ENCODE measurements at places on chromosomes 7 and 10.

DNA sequence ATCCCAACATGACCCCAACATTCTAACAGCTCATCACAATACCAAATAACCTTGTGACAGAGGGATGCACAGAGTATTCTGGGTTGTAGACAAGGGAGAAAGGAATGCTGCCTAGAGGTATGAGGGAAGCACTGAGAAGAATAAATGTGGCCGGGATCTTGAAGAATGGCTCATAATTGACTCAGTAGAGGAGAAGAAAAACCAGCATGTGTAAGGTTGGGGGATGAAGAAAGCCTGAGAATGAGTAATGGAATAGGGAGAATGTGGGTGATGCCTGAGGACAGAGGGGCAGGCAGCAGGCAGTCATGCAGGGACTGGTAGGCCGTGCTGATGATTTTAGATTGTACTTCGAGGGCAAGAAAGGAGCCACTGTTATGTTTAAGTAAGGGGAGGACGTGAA lies 75.4 kb upstream of the ELMO1 start:
- no peak for DNase-seq

DNA sequence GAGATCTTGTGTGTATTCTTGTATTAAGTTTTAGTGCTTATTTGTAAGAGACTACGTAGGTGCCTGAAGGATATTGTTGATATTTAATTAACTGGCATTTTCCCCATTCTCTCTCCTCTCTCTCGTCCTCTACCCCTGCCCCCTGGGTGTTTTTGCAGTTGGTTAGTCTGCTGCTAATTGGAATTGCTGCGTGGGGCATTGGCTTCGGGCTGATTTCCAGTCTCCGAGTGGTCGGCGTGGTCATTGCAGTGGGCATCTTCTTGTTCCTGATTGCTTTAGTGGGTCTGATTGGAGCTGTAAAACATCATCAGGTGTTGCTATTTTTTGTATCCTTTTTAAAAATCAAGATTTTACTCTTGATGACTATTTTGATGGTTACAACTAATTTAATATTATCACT lies 22.5 kb downstream of the TSPAN13 start:
- DNase-seq = no peak

DNA sequence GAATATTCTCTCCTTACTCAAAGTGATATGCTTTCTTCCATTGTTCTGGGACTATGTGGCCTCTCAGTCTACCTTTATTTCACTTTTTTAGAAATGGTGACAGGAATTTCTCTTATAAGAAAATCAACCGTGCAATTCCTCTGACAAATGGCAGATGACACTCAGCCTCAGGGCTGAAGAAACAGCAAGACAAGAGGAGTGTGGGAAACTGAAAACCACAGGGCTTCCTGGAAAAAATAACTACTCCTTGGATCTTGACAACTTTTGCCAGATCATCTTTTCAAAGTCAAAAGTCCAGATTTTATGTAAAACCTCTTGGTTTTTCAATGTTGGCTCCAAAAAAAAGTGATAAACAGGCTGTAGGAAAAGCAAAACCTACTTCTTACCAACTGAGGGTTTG lies 121.5 kb downstream of the TYW1B start:
- no peak for DNase-seq

- no peak for DNase-seq
These were observed 194.8 kb downstream of the TMEM178B start for GRCh38 chr7:141268614-141269013.

GRCh38 chr10:93894516-93895378 lies 969 bp downstream of the SLC35G1 start:
- no peak for DNase-seq

DNA sequence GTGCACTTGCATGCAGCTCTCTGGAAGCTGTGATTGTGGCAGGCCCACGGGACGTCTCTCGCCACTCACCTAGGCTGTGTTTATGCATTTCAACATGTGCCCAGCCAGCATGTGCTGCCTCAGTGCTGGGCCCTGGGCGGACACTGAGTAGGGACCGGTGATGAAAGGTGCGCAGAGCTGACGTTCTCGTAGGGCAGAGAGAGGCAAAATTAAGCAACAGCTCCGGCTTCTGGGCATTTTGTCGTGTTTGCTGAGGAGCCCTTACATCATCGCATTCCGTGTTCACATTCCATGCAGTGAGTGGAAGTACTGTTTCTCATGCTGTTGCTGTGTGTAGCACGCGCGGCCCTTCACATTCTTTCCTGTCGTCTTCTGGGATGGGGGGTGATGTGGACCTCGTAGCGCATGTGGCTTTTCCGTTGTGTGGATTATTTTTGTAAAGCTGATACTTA lies 50.5 kb downstream of the PRF1 start:
- DNase-seq = no peak

DNA sequence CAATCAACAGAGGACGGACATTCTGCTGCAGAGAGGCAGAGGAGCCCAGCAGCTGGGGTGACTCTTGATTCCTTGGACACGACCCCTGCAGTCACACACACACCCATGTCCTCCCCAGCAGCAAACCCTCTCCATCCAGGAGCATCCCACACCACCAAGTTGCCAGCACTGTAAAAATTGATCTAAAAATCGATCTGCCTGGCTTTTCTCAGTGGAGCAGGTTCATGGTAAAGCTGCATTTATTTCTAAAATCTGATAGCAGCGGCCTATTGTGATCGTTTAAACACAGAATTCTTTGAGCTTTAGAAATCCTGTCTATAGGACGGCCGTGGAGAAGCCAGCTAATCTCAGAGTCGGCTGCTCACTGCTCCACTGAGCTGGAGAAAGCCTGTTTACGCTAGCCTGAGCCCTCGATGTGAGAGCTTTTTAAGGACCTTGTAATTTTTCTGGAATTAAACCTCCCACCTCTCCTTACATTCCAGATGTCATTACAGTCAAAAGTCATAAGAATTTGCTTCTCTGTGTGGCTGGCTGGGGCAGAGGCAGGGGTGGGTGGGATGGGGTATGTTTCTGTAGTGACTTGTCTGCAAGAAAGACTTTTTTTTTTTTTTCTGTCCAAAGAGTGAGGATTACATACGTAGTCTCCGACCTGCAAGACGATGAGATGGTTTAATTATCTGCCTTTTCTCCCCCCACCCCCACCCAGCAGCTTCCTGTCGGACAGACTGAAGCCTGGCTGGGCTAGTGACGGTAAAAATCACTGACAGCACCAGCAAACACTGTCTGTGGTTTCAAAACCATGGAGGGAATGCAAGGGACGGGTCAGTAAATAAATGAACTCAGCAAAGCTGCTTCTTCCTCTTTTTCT lies 31.6 kb downstream of the TRIM8 start:
- no peak for DNase-seq

DNA sequence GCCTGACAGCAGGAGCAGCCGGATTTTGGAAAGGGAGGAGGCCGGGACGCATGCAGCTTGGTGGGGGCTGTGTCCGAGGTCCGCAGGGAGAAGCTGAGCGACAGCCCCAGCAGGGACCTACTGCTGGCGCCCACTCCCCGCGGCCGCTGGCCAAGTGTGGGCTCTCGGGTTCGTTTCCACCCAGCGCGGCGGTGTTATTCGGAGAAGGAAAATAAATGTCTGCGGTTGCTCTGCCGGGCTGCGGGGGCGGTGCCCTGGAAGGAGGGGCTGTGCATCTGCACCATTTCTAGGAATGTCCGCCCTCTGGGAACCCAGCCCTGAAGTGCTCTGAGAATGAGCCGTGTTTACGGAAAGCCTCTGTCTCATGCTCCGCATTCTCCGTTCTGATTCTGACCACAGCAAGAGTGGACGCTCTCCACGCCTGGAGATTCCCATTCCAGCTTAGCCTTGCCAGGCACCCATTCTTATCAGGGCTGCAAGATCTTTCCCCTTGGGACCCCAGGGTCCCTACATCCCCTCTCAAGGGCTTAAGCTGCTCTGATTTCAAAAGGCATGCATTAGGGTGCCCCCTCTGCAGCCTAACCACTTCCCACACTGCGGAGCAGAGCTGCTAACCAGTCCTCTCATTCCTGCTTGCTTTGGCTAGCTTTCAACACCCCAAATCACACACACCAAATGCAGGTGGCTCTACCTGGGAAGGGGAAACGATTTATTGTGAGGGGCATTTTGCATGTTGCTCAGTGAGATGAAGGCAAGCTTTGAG lies 256.6 kb upstream of the GLI3 start:
- no peak for DNase-seq

DNA sequence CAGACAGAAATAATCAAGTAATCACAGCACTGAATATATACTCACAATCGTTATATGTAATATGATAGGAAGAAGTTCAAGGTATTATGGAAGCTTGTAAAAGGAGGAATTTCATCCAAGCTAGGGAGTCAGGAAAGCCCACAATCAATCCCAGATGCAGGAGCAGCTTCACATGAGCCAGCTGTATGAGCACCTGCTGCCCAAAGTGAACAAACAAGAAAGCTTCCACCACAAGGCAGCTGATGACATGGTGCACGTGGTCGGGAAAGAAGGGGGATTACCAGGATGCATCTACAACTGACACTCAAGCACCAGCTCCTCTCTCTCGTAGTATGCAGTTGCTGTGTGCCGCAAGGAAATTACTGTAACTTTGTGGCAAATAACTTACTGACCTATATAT lies 225.2 kb downstream of the XPNPEP1 start:
- DNase-seq = no peak

- no peak for DNase-seq
These were observed 250.4 kb upstream of the TCERG1L start for GRCh38 chr10:131561897-131562296.

DNA sequence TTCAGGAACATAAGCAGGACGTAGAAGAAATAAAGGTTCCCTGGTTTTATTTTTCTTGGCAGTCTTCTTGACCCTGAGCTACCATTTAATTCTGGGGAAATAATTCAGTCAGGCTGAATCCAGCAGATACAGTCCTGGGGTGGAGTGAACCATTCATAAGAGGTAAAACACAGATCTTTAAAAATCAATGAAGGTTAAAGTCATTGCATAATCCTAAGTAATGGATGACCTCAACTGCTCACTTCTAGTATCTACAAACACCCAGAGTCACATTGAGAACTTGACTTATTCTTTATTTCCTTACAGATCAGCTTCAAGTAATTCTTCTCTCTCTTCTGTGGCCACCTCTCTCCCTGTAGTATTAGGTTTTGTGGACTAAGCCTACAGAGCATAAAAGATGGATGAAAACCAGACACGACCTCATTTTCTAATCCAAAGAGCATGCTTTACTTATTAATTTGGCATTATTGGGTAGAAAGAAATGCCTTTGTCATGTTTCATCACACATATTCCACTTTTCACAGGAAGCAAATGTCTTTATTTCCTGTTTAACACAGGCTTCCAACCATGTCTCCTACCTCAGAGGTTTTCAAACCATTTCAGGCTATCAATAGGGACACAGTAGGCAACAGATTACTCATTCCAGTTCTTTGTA lies 182.3 kb upstream of the IMMP2L start:
- DNase-seq = no peak

- DNase-seq = no peak
These were observed 21.7 kb downstream of the ZNF316 start for GRCh38 chr7:6658618-6659345.

DNA sequence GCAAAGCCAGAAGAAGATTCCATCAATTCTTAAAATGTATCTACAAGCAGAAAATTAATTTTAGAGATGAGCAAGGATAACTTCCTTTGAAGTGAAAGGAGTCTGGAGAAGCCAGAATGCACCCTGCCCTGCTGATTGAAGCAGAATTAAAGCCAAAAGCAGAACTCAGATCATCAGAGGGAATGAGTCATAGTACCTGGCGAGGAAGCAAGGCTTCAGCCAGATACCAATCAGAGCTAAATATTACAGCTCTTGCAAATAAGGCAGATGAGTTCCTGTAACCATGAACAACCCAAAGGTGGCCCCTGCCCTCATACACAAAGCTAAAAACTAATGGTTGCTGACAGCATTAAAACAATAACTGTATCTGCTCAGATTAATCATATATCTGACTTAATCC lies 10.4 kb downstream of the HTR7 start:
- no peak for DNase-seq

DNA sequence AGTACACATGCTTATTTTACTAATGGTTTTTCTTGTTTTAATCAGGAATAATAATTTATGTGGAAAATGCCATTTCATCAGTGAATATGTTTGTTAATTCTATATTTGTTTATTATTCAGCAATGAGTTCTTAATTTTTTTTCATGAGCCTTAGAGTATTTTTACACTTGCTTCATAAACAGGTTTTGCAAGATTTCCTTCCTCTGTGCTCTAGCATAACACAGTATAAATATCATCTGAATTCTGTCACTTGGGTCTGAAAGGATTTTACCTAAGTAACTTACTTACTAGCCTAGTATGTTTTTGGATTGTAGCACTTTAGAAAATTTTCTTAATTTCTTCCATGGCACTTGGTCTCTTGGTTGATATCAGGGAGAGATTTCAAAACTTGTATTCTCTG lies 45.8 kb downstream of the GLCCI1 start:
- DNase-seq = no peak

DNA sequence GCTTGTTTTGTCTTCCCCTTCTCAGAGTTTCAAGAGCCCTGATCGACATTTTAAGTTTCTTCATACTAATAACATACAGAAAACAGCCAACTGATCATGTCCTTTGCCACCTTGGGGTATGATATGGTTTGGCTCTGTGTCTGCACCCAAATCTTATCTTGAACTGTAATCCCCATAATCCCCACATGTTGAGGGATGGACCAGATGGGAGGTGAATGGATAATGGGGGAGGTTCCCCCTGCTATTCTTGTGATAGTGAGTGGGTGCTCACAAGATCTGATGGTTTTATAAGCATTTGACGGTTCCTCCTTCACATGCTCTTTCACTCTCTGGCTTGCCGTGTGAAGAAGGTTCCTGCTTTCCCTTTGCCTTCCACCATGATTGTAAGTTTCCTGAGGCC lies 190.3 kb downstream of the CHCHD3 start:
- no peak for DNase-seq

DNA sequence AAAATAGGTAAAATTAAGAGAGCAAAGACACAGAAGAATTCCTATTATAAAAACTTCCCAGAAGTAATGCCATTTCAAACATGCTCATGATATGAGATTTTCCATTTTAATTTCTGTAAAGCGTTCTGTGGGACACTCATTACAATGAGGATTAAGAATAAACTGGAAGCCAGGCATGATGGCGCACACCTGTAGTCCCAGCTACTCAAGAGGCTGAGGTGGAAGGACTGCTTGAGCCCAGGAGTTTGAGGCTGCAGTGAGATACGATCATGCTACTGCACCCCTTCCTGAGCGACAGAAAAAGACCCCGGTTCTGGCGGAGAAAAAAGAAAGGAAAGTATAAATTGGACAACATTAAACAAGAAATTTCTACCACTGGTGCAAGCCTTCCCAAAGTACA lies 1.5 kb downstream of the DNA2 start:
- DNase-seq = no peak

- DNase-seq = no peak
These were observed 195.5 kb downstream of the MBL2 start for GRCh38 chr10:52577047-52577446.

GRCh38 chr10:44897049-44897448 lies 14.1 kb upstream of the TMEM72 start:
- DNase-seq = no peak

DNA sequence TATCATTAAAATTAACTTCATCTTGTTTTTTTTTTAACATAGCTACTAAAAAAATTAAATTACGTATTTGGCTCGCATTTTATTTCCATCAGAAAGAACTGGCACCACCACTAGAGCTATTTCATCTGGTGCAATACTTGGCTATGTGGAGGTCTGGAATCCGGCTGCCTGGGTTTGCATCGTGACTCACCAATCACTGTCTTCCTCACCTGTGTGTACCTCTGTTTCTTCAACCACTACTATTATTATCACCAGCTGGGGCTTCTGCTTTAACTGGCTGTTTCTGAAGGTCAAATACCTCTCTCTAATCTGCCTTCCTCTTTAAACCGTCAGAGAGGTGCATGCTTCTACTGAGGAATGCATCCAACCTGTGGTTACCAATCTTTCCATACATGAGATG lies 6.5 kb downstream of the WDR91 start:
- DNase-seq = no peak

All from effector CD4-positive, alpha-beta T cell (primary cell).